ENCODE measurements at places on chromosomes 11 and 22.

DNA sequence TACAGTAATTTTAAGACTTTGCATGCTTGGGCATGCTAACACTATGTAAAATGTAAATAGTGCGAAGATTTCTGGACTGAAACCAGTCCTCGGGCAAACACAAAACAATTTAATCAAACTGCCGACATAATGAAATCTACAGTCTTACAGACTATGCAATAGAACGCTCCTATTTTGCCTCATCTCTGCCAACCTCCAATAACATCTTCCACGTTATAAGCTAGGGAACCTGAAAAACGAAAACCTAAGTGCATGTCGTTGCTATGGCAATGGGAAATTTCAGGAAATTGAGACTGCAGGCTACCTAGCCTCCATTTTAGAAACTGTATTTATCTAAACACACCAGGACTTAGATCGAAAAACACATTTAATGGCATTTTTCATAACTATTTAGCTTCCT is 1.1 kb downstream of the CSTF3 start:
- peaks cover 7% of the 10 kb centered on the region for H3K36me3 ChIP-seq
- peak; percentile 69 for DNase-seq
- no peaks in the 10 kb centered on the region for H3K27me3 ChIP-seq
- H3K4me1 ChIP-seq = peaks cover 8% of the 10 kb centered on the region

- peak; percentile 42 for DNase-seq
- no peak overlapping the region for H3K4me3 ChIP-seq
- peaks cover 2% of the 10 kb centered on the region for H3K4me1 ChIP-seq
- H3K27me3 ChIP-seq = no peaks in the 10 kb centered on the region
- no peaks in the 10 kb centered on the region for H3K36me3 ChIP-seq
Observed at GRCh38 chr11:100630898-100631297, 56.2 kb upstream of the ARHGAP42 start.

- no peak for DNase-seq
- no peaks in the 10 kb centered on the region for H3K27me3 ChIP-seq
- H3K4me3 ChIP-seq = no peak overlapping the region
- H3K27ac ChIP-seq = no peak overlapping the region
- peaks cover 3% of the 10 kb centered on the region for H3K4me1 ChIP-seq
- H3K36me3 ChIP-seq = no peaks in the 10 kb centered on the region
Observed at GRCh38 chr11:69427906-69428880, 53.3 kb upstream of the LINC01488 start.

DNA sequence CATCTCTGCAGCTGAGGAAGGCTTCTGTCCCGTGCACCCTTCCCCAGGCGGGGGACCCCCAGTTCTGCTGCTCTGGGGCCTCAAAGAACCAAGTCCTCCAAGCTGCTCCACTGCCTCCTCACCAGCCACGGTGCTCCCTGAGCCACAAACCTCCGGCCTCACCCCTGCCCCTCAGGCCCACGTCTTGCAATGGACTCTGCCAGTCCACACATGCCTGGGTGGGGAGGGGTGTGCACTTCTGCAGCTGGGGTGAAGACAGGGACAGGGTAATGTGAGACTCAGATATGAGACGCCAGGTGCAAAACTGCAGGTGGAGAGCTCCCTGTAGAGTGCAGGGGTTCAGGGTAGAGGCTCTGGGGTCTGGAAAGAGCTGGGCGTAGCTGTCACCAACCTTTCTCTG is 3.2 kb upstream of the PTDSS2 start:
- H3K4me3 ChIP-seq = no peak overlapping the region
- peaks cover 40% of the 10 kb centered on the region for H3K4me1 ChIP-seq
- no peaks in the 10 kb centered on the region for H3K27me3 ChIP-seq

- H3K27me3 ChIP-seq = no peaks in the 10 kb centered on the region
- no peak for DNase-seq
- H3K4me3 ChIP-seq = no peak overlapping the region
- peaks cover 5% of the 10 kb centered on the region for H3K4me1 ChIP-seq
Observed at GRCh38 chr22:27152033-27152432, 494.6 kb downstream of the MIAT start.

- no peak overlapping the region for H3K27ac ChIP-seq
- peaks cover 25% of the 10 kb centered on the region for H3K27me3 ChIP-seq
- no peak for DNase-seq
- H3K36me3 ChIP-seq = no peaks in the 10 kb centered on the region
- H3K4me1 ChIP-seq = no peaks in the 10 kb centered on the region
Observed at GRCh38 chr11:77026743-77027142, 7.5 kb upstream of the B3GNT6 start.
